H54 (cell line): ENCODE measurements at places on chromosomes 3 and 15.
A peak's percentile ranks its signal among the peaks of the same experiment; 100 is the strongest.

DNA sequence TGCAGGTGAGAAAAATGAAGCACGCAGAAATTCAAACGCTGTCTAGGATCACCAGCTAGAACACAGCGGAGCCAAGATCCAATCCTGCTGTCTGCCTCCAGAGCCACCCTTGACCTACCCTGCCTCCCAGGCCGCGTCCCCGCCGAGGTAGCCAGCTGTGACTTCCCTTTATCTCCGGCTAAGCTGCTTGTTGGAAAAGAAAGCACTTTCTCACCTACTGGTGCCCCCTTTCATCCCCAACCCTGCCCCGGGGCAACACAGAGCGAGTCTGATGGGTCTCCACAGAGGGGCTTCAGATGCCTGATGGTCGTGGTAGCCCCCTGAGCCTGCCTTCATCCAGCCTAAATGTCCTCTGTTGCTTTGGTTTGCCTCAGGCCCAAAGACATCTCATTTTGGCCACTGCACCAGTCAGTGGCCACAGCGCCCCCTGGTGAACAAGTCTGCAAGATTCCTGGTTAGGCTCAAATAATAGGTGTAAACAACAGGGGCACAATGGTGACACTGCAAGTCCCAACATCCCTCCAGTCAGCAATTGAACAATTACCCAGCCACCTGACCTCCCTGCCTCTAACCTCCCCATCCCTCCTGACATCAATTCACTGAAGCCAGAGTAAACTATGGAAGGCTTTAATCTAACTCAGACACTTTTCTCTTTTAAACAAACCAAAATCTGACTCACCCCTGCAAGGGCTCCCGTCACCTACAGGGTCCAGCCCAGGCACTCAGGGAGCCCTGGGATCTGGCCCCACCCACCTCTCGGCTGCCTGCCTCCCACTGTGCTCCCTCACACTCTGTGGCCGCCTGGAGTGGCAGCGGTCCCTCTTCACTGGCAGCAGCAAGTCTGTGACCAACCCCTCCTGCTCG is 27.3 kb upstream of the BCL2L10 start:
- DNase-seq: peak; percentile 35

GRCh38 chr3:23760325-23760724 is 45.4 kb upstream of the UBE2E1 start:
- no peak for DNase-seq

- DNase-seq: no peak
Measured at GRCh38 chr15:101642361-101642760, 9.8 kb downstream of the TM2D3 start.

- no peak for DNase-seq
Measured at GRCh38 chr15:46129145-46129544, 494.3 kb downstream of the SQOR start.

DNA sequence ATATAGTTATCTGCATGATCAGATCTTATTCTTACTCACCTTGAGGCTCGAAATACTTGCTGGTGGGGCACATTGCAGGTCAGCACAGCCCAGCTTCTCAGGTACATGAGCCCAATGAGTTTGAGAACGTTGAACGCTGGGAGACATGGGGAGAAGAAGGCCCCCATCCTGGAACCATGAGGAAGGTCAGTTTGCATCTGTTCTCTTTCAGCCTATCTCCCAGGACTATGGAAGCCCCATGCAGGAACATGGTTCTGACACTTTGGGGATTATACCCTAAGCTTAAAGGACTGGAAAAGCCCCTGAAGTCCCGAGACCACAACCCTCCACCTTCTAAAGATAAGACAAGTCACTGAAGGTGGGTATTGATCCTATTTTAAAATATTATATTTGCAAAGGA is 17.4 kb upstream of the STARD5 start:
- no peak for DNase-seq

DNA sequence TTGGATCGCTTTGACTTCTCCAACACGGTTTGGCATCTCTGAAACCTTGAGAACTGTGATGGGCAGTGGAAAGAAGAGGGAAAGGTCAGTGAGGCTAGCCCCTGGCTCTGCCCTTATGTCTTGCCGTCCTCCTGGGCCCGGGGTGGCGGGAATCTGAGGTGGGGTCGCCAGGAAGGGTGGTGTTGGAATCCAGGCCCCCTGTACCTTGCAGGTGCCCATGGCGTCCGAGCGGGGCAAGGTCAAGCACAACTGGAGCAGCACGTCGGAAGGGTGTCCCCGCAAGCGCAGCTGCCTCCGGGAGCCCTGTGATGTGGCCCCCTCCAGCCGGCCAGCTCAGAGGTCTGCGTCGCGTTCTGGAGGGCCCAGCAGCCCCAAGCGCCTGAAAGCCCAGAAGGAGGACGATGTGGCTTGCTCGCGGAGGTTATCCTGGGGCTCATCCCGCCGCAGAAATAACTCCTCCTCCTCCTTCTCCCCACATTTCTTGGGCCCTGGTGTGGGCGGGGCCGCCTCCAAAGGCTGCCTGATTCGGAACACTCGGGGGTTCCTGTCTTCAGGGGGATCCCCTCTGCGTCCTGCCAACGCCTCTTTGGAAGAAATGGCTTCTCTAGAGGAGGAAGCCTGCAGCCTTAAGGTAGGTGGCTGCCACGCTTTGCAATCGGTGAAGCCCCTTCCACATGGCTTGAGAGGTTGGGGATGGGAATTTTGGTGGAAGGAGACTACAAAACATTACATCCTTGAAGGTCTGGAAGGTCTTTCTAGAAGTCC is 907 bp downstream of the TATDN2 start:
- DNase-seq: peak; percentile 41

- DNase-seq: no peak
Measured at GRCh38 chr15:89851673-89852341, 37.2 kb upstream of the ANPEP start.

DNA sequence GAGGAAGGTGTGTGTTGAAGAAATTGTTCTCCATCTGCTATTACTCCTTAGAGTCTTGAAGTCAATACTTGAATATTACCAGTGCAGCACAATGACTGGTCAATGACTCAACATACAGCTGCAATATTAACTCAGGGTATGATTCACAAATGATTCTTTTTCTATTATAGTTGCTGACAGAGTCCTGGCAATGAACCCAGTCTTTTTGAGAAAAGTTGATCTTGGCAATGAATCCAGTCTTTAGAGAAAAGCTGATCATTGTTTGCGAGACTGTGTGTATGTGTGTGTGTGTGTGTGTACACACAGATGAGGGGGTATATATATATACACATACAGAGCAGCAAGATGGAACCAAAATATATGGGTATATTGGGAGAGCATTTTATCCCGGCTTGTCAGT is 315.1 kb downstream of the ZNF385D start:
- peak; percentile 23 for DNase-seq

GRCh38 chr15:48221885-48222284 is 15.8 kb downstream of the SLC12A1 start:
- no peak for DNase-seq

DNA sequence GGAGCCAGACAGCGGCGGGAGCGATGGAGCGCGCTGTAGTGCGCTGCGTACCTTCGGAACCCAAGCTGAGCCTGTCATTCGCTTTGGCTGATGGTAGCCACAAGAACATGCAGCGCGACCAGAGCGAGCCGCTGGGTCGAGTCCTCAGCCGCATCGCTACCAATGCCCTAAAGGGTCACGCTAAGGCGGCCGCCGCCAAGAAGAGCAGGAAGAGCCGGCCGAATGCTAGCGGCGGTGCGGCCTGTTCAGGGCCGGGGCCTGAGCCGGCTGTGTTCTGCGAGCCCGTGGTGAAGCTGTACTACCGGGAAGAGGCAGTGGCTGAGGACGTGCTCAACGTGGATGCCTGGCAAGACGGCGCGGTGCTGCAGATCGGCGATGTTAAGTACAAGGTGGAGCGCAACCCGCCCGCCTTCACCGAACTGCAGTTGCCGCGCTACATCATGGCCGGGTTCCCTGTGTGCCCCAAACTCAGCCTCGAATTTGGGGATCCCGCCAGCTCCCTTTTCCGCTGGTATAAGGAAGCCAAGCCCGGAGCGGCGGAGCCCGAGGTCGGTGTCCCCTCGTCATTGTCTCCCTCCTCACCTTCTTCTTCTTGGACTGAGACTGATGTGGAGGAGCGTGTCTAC is 498 bp downstream of the PDE12 start:
- DNase-seq: peak; percentile 23
